ENCODE measurements at places on chromosomes 7 and 10.

DNA sequence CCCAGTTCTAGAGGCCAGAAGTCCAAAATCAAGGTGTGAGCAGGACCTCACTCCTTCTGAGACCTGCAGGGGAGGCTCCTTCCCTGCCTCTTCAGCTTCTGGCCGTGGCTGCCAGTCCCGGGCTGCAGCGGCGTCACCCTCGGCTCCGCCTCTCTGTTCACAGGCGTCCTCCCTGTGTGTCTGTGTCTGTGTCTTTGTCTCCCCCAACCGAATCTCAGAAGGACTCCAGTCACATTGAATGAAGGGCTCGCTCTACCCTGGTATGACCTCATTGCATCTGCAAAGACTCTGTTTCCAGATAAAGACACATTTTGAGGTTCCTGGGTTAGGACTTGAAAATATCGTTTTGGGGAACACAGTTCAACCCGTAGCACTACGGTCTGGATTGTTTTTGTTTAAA lies 33.1 kb upstream of the GALNT11 start:
- peak; percentile 39 for DNase-seq

- DNase-seq = no peak
Observed at GRCh38 chr7:149714910-149715471, 58.4 kb downstream of the ZNF467 start.

DNA sequence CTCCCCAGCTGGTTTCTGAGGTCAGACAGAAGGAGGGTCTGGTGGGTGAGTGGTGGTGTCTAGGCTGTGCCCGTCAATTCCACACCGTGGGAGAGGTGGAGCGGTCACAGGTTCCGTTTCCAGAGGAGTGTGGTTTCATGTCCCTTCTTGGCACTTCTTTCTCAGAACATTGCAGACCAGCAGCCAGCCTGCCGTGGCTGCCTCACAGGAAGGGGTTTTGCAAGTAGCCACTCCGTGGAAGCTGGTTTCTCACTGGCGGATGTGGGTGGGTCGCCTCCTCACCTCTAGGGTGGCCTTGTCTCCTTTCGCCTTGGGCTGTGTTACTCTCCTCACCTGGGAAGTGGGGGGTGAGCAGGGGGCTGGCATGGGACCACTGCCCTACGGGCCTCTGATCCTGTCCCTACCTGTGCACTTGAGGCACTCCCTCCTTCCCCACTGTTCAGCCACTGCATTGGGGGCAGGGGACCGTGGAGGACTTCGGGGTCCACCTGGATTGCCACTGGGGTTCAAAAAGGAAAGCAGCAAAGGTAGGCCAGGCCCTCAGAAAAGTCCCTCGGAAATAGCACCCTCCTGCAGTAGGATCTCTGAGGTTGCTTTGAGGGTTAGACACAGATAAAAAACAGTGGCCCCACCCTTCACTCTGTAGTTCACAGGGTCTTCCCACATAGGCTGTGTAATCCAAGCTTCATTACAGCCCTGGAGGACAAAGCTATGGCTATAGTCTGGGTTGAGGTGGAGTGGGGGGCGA lies 33.9 kb downstream of the TSPAN14 start:
- DNase-seq = no peak

- no peak for DNase-seq
Observed at GRCh38 chr10:52900593-52900992, 128.0 kb upstream of the MBL2 start.

DNA sequence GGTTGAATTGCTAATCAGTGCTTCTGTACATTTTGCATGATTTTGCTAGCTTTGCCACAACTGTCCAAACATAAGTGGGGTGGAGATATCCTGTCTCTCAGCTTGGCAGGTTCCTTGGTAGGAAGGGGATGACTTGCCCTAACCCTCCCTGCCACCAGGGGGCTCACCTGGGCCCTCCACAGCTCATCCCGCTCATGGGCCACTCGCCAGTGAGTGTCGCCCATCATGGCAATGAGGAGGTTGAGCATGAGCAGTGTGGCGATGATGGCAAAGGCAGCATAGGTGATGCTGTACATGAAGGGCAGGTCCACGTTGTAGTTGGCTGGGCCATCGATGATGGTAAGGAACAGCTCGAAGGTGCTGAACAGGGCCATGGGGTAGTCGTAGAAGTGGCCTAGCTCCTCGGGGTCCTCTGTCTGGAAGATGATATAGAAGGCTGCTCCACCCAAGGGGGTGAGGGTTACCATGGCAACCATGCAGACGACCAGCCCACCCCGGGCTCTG lies 12.2 kb downstream of the TRPV6 start:
- DNase-seq = no peak

- DNase-seq = no peak
Observed at GRCh38 chr10:43376046-43376635, 4.7 kb downstream of the FXYD4 start.

DNA sequence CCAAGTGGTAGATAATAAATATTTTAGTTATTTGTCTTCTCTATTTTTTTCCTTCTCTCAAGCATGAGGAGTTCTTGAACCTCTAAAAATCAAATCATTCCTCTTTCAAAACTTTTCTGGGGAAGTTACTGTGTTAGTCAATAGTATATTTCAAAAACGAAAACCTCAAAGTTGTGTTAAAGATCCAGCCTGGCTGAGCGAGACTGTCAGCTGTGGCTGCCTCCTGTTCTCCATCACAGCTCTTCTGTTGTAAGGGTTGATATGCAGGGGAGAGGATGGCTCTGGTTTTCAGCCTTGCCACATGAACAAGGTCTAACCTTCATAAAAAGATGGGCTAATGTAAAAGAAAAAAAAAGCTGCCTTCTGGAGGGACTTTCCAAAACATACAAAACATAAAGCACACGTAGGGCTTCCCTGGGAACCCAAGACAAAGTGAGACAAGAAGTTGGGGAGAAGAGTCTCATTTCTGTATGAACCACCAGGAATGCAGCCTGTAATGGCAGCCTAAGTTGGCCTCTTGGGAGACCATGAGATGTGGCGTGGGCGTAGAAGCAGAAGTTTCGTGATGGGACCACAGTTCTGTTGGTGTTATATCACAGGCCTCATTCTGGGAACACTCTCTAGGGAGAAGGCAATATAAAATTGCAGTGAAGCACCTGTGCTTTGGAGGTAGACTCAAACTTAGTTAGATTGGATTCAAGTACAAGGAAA lies 77.9 kb upstream of the FHIP2A start:
- DNase-seq = no peak

- DNase-seq = no peak
Observed at GRCh38 chr10:109191823-109192222, 731.5 kb downstream of the XPNPEP1 start.

DNA sequence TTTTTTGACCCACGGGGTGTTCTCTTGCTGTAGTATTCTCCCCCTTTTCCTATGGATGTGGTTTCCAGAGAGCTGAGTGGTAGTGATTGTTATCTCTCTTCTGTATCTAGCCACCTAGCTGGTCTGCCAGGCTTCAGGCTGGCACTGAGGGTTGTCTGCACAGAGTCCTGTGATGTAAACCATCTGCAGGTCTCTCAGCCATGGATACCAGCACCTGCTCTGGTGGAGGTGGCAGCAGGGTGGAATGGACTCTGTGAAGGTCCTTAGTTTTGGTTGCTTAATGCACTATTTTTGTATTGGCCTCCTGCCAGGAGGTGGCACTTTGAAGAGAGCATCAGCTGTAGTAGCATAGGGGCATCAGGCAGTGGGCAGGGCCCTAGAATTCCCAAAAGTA lies 851 bp downstream of the HYAL4 start:
- no peak for DNase-seq

DNA sequence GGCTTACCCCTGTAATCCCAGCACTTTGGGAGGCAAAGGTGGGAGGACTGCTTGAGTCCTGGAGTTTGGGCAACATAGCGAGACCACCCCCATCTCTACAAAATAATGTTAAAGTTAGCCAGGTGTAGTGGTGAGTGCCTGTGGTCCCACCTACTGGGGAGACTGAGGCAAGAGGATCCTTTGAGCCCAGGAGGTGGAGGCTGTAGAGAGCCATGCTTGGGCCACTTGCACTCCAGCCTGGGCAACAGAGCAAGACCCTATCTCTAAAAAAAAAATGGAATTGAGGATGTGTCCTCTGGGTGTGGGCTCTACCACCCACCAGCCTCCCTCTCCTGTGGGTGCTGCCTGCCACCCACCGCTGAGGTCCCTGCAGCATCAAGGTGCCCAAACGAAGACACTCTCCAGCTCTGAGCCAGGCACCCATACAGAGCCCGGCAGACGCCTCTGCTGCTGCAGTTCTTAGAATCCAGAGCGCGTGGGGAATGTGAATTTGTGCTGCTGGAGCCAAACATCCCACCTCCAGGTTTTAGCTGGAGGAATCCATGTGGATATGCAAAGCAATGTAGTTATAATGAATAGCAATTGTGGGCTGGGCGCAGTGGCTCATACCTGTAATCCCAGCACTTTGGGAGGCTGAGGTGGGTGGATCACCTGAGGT lies 176.0 kb upstream of the TNRC18 start:
- DNase-seq = no peak

Data from pons (tissue), 1 donor.